ENCODE measurements at places on chromosomes 12 and 14.

GRCh38 chr12:79451978-79452377, 238.8 kb downstream of the PAWR start:
- no peak for DNase-seq

DNA sequence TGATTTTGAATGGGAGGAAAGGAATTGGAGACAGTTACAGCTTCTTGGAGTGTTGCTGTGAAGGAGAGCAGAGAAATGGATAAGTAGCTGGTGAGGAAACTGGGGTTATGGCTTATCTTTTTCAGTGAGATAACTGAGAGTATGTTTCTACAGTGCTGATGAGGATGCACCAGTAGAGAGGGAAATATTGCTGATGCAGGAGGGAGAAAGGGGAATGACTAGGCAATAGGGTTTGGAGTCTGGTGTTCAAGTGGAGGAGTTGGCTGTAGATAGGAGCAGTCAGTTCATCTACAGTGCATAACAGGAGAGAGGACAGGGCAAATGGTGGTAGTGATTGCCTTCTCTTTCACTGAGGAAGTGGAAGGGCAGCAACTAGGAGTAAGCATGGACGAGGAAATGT, 33.0 kb downstream of the SPATS2 start:
- DNase-seq = no peak

DNA sequence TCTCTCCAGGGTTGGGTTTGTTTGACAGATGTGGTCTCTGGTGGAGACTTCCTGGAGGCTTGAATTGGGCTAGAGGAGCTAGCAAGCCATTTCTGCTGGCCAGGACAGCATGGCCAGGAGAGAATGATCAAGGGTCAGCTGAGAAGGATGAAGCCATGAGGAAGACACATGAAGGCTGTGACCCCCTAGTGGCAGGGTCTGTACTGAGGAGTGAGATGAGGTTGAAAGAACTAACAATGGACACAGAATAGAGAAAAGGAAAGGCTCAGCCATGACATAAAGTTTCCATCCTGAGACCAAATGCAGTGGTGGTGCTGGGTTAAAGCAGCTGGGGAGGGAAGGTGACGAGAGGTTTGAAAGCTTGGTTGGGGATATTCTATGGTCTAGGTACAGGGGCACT, 89.9 kb downstream of the NT5DC3 start:
- DNase-seq = no peak

- DNase-seq = no peak
Observed at GRCh38 chr14:51650716-51651387, 858 bp upstream of the FRMD6 start.

- DNase-seq = no peak
Observed at GRCh38 chr12:82698708-82699564, 12.2 kb downstream of the TMTC2 start.

DNA sequence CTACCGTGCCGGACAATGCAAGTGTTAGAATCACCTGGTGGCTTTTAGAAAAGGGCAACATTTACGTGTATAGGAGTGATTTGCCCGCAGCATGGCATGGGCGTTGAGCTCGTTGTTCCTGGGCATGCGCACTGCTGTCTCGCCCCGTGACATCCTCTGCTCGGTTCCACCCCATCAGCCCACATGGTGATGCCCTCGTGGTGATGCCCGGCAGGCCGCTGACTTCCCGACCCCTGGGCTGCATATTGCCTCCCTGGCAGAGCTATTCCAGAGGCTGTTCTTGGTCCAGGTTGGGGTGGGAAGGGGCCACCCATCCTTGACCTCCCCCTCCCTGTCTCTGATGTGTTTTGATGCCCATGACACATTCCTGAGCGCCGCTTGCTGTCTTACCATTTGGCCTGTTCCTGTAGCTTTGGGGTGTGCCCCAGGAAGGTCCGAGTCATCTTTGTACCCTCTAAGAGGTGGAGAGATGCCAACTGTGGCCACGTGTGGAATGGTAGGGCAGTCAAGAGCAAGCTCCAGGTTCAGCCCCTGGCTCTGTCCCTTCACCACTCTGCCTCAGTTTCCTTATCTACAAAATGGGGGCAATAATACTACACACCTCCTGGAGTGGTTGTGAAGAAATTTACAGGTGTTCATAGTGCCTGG, 4.8 kb downstream of the HIP1R start:
- DNase-seq = no peak

DNA sequence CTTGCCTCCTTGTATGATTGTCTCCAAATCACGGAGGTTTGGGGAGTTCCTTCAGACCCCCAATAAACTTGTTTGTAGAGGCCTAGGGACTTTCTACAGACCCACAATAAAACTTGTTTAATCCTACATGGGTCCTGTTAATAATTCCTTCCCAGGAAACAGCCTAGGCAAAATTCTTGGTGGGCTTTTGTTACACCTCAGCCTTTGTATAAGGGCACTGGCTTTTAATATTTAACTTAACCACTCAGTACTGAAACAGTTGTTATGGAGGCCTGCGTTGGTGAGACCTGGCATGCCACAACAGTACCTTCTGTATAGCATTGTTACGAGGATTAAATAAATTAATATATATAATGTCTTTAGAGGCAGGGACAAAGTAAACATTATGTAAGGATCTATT, 32.7 kb upstream of the FAR2 start:
- no peak for DNase-seq

DNA sequence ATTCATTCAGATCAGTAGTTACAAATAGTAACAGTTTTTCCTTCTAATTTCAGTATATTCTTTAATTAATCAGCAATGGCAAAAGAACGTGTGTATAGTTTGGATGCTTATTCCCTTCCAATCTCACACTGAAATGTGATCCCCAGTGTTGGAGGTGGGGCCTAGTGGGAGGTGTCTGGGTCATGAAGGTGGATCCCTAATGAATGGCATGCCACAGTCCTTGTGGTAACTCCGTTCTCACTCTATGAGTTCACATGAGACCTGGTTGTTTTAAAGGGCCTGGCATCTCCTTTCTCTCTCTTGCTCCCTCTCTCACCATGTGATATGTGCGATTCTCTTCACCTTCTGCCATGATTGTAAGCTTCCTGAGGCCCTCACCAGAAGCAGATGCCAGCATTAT, 18.9 kb upstream of the SYNDIG1L start:
- DNase-seq = no peak

DNA sequence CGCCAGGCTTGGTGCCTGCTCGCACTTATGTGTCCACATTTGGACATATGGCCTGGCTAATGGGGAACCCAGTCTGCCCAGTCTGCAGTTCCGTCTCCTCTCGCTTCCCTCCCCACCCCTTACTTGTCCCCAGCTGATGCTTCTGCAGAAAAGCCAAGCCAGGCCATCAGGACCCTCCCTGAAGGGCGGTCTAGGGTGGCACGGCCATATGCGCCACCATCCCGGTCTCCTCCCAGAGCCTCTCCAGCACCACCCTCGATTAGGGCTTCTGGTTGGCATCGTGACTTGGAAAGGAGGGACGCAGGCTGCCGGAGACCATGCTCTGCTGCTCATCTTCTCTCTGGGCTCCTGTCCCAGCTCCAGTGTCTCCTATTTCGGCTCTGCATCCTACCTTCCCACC, 54.6 kb downstream of the CALM1 start:
- DNase-seq = no peak

DNA sequence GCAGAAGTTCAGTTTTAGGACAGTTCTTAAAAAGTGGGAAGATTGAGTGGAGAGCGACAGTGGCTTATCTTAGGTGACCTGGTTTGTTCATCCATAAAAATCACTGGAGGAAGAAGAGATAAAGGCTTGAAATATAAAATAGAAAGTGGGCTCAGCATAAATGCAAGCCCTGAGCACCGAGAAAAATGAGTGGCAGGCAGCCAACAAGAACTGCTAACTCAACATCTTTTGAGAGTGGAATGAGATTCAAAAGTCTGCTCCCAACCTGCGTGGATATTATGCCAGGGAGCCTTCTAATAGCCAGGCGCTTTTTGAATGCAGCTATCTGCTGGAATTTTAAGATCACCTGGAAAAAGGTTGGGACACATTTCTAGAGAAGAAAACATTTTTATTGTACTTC, 666.5 kb downstream of the FLRT2 start:
- no peak for DNase-seq

DNA sequence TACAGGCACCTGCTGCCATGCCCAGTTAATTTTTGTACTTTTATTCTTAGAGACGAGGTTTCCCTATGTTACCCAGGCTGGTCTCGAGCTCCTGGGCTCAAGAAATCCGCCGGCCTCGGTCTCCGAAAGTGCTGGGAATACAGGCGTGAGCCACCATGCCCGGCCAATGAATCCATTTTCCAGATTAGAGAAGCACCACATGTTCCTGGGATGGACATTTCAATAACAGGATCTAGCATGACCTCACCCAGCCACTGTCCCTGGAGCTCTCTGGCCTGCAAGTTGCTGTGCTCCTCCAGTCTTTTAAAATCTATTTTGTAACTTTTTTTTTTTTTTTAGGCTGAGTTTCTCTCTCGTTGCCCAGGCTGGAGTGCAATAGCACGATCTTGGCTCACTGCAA, 2.2 kb downstream of the GPR132 start:
- no peak for DNase-seq

- no peak for DNase-seq
Observed at GRCh38 chr14:73879027-73879426, 7.6 kb upstream of the ZNF410 start.

All from stimulated activated CD4-positive, alpha-beta T cell treated with anti-CD3 and anti-CD28 coated beads, Interleukin-15, amount 100 ng/mL, for 1 hour (primary cell).